Naive thymus-derived CD8-positive, alpha-beta T cell (primary cell): ENCODE measurements at places on chromosomes 3 and 15.

DNA sequence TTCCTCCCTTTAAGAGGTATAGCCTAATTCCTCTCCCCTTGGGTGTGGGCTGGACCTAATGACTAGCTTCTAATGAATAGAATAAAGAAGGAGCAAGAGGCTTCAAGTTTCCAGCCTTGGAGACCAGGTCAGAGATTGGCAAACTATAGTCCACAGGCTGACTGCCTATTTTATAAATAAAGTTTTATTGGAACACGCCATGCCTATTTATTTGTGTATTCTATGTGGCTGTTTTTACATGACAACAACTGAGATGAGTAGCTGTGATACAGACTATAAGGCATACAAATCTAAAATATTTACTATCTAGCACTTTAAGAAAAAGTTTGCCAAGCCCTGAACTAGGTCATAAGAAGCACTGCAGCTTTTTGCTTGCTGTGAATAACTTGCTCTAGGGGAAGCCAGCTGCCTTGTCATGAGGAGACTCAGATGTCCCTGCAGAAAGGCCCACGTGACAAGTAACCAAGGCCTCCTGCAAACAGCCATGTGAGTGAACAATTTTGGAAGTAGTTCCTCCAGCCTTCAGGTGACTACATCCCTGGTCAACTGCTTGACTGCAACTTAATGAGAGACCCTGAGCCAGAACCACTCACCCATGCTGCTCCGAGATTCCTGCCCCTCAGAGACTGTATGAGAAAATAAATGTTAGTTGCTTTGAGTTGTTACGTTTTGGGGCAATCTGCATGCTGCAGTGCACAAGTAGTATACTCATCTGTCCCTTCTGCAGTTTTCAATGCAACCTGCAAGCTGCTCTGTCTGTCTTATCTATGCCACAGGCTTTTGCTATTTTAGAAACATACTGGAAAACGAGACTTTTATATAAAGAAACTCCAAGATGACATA lies 21.1 kb upstream of the MAP3K13 start:
- DNase-seq: no peak

DNA sequence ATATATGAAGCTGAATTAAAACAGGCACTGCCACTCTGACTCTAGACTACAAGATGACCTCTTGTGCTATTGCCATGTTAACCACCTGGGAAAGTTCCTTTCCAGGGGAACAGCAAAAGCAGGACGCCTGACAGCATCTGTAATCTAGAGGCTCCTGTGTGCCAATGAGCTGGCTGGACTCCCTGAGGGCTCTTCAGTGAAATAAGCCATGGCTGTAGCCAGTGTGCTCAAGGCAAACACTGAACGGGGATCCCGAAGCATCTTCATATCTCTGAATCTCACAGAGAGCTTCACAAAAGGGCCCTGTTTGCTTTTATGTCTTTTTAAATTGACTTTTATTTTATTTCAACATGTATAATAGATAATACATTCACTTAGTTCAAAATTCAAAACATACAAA lies 57.2 kb downstream of the BFSP2 start:
- no peak for DNase-seq

DNA sequence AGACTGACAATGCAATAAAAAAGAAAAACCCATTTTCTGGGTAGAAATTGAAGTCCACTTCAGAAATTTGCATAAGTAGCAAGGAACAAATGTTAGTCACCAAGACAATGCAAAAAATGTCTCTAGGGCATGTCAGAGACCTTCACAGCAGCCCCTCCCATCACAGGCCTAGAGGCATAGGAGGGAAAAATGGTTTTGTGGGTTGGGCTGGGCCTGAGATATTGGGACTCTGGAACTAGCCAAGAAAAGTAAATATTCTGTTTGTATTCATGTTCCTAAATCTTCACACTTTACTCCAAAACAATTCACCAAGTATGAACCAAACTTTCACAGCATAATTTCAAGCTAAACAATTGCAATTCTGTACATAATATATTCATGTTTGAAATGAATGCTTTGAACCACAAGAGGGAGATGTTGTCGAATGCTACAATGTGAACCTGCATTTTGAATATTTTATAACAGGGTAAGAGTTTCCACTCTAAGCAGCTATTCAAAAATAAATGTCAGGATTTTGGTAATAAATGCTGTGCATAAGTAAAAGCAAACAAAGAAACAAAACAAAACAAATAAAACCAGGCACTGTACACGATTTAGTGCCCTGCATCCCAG lies 429.2 kb downstream of the OTOL1 start:
- DNase-seq: no peak

- no peak for DNase-seq
Observed at GRCh38 chr15:74376825-74377581, 9.6 kb upstream of the CYP11A1 start.

GRCh38 chr3:82641701-82642100 lies 880.3 kb upstream of the GBE1 start:
- DNase-seq: no peak

DNA sequence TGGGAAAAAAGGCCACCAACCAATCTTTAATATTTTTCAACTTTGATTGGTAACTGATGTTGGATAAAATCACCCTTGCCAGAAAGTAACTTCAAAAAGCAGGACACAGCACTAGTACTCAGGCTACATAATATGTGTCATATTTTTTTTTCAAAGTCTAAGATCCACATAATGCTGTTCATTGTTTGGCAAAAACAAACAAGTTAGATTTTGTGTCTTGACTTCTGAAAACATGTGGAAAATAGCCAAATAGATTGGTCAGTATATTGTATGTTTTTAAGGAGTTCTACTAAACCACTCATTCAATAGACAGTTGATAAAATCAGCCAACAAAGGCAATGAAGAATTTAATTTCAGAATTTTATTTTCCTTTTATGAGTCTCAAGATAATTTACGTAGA lies 111.7 kb upstream of the CCDC54 start:
- DNase-seq: no peak

GRCh38 chr15:78999636-79000035 lies 54.8 kb upstream of the CTSH start:
- DNase-seq: no peak

DNA sequence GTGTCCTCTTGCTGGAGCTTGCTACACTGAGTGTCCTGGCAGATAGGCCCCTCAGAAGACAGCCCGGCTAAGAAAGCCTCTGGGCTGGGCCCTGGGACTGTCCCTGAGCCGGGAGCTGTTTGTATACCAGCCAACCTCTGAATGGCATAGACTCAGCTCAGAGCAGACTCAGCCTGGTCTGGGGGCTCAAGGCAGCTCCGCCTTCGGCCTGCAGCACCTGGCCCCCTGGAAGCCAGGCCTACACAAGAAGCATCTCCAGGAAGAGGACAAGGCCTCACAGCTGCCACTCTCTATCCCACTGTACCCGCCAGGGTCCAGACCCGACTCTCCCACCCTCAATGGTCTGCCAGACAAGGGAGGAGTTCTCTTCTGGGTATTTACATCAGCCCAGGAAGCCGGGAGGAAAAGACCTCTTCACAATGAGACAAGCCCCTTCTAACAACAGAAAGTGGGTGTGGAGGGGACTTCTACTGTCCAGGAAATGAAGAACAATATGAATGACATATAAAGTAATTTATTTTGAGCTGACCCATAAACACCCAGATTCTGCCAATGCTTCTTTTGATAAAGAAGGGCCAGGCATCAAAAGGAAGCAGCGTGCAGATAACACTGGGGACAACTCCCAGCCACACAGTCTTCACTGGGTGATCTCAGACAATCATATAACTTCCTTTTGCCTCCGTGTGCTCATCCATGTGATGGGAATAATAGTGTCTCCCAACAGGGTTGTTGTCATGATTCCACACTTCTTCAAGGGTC lies 110.2 kb downstream of the TPRA1 start:
- no peak for DNase-seq

DNA sequence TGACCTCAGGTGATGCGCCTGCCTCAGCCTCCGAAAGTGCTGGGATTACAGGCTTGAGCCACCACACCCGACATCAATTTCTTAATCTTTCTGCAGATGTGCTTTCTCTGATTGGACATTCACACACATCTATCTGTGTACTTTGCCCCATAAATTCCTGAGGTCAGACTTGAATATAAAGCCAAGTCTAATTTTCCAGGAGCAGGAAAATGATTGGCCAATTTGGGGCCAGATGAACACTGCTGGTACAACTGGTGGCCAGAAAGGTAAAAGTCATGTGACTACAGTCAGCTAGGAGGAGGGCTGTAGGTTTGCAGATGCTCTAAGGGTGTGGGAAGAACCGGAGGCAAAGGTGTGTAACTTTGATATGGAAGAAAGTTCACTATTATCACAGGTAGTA lies 3.2 kb upstream of the RAD51 start:
- no peak for DNase-seq

- no peak for DNase-seq
Observed at GRCh38 chr3:50203113-50203808, 1.8 kb upstream of the SLC38A3 start.

GRCh38 chr15:53869044-53869805 lies 109.0 kb upstream of the UNC13C start:
- DNase-seq: no peak

DNA sequence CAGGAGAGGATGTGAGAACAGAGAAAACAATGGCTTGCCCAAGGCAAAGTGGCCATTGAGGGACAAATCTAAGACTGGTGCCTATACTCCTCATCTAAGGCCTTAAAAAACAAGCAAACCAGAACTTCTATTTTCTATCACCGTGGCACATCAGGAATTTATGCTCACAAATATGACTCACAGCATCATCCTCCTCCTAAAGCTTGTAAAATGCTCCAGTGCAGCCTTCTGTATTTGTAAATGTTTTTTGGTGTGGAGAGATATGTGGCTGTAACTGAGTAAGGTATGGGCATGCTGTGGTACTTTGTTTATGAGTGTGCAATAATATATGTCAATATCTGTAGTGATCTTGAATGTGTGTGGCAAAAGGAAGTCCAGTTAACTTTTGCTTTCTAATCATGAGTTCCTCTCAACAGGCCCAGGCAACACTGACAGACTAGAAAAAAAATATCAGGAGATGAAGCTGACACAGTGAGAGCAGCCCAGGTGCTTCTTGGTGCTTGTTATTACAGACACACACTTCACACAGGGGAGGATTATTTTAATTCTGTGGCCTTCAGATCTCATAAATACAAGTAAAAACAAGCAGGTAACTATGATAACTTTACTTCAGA lies 60.3 kb downstream of the CTNNB1 start:
- no peak for DNase-seq

DNA sequence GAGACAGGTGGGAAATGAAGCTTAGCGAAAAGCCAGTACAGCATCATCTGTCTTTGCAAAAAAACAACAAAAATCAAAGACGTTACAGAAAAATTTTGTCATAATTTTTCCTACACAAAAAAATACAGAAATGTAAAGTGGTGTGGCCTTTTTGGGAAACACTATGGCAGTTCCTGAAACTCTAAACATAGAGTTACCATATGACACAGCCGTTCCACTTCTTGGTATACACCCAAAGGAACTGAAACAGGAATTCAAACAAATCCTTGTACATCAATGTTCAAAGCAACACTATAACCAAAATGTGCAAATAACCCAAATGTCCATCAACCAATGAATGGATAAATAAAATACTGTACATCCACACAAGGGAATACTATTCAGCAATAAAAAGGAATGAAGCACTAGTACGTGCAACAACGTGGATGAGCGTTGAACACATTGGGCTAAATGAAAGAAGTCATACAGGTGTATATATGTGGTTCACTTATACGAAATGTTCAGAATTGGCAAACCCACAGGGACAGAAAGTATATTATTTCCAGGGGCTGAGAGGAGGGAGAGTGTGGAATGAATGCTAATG lies 46.8 kb downstream of the GLB1 start:
- no peak for DNase-seq

GRCh38 chr3:172287937-172288477 lies 160.2 kb downstream of the GHSR start:
- no peak for DNase-seq

DNA sequence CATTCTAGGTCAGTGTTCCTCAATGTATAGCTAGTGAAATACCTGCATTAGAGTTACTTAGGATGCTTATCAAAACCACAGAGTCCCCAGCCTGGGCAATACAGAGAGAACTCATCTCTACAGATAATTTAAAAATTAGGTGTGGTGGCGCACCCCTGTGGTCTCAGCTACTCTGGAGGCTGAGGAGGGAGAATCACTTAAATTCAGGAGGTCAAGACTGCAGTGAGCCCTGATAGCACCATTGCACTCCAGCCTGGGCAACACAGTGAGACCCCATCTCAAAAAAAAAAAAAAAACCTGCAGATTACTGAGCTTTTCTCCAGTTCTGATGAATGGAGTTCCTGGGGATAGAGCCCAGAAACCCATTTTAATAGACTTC lies 10.1 kb upstream of the MINDY2 start:
- no peak for DNase-seq
